Occipital lobe (tissue), 3 donors: ENCODE measurements at places on chromosomes 4 and X. TPM values are rescaled to one million over a fixed set of nuclear protein-coding genes. Genes with fewer than 3 reads are reported as not detected.

Gene CXorf51A
- not detected for total RNA-seq

Gene NUP62CL
- 0.16 TPM for total RNA-seq

Gene FMR1NB
- total RNA-seq, result not detected

Gene UGT2B11
- not detected for total RNA-seq

Gene RAPGEF2
- 251 TPM for total RNA-seq

Gene CENPVL3
- total RNA-seq, result 0.47 TPM

Gene MSX1
- 3.0 TPM for total RNA-seq

Gene HTR2C
- total RNA-seq, result 0.31 TPM

Gene PROM1
- total RNA-seq, result 43.5 TPM

Gene UBA6
- 127 TPM for total RNA-seq

Gene RXFP1
- total RNA-seq, result 6.2 TPM

Gene GTPBP6
- 15.0 TPM for total RNA-seq

Gene IQCM
- not detected for total RNA-seq

Gene MID1IP1
- 21.2 TPM for total RNA-seq

Gene SNCA
- total RNA-seq, result 96.4 TPM

Gene GAB3
- total RNA-seq, result 1.4 TPM

Gene STATH
- total RNA-seq, result not detected

Gene CSAG1
- total RNA-seq, result not detected

Gene PAGE2B
- not detected for total RNA-seq

Gene ARFIP1
- total RNA-seq, result 46.8 TPM

Gene SATL1
- total RNA-seq, result 1.2 TPM

Gene MYOZ2
- 0.62 TPM for total RNA-seq

Gene RBM41
- total RNA-seq, result 29.9 TPM

Gene PNMA6F
- total RNA-seq, result 0.16 TPM

Gene SMIM10
- total RNA-seq, result 0.78 TPM

Gene PHOX2B
- total RNA-seq, result not detected

Gene CTAG2
- total RNA-seq, result not detected

Gene GAGE1
- total RNA-seq, result not detected

Gene CPZ
- total RNA-seq, result 3.9 TPM

Gene NAP1L3
- 126 TPM for total RNA-seq

Gene TXK
- total RNA-seq, result 3.1 TPM

Gene PRSS48
- not detected for total RNA-seq

Gene FAAH2
- 1.2 TPM for total RNA-seq

Gene SEPTIN11
- total RNA-seq, result 244 TPM

Gene SRPK3
- total RNA-seq, result 0.16 TPM

Gene CPLX1
- total RNA-seq, result 1.6 TPM

Gene MXRA5
- 1.7 TPM for total RNA-seq

Gene PAK3
- total RNA-seq, result 119 TPM

Gene EVC2
- total RNA-seq, result 2.5 TPM

Gene NEXMIF
- total RNA-seq, result 57.1 TPM

Gene MCF2
- 12.9 TPM for total RNA-seq

Gene FUNDC1
- 20.7 TPM for total RNA-seq

Gene SLC9A7
- 26.2 TPM for total RNA-seq

Gene PITX2
- not detected for total RNA-seq

Gene TRAM1L1
- total RNA-seq, result 37.1 TPM

Gene HELT
- total RNA-seq, result not detected

Gene MAGEB2
- total RNA-seq, result not detected

Gene FOXP3
- 0.16 TPM for total RNA-seq

Gene HMGN5
- total RNA-seq, result 0.31 TPM

Gene NXF2B
- not detected for total RNA-seq

Gene SPANXC
- total RNA-seq, result not detected

Gene CCDC149
- total RNA-seq, result 20.9 TPM

Gene NDST3
- 39.3 TPM for total RNA-seq

Gene EDA
- total RNA-seq, result 5.5 TPM

Gene NR0B1
- total RNA-seq, result 0.31 TPM

Gene SSX3
- not detected for total RNA-seq
